ENCODE measurements at places on chromosomes 12 and 14.

DNA sequence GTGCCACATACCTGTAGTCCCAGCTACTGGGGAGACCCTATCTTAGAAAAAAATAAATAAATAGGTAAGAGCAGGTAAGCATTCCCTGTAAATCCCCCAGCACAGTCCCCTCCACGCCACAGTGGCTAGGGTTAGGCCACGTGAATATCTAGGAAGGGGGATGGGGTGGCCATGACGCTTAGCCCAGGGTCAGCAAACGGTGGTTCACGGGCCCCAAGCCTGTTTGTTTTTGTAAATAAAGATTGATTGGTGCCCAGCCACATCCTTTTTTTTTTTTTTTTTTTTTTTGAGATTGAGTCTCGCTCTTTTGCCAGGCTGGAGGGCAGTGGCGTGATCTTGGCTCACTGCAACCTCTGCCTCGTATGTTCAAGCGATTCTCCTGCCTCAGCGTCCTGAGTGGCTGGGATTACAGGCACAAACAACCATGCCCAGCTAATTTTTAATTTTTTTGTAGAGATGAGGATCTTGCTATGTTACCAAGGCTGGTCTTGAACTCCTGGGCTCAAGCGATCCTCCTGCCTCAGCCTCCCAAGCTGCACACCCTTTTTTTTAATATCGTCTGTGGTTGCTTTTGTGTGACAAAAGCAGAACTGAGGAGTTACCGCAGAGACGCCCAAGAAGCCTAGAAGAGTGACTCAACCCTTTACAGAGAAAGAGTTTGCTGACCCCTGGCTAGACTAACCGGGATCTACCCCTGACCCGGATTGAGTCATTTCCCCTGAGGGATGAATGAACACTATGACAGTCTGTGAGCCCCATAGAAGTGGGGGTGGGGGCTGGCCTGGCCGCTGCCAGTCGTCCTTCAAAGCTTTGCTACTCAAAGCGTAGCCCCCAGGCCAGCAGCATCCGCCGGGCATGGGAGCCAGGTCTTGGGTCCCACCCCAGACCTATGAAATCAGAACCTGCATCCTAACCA lies 113.7 kb upstream of the NCOR2 start:
- peak; percentile 9 for DNase-seq

GRCh38 chr12:28265435-28266042 lies 75.3 kb downstream of the CCDC91 start:
- DNase-seq: no peak

GRCh38 chr14:102481791-102482238 lies 27.8 kb downstream of the ANKRD9 start:
- DNase-seq: no peak

- DNase-seq: no peak
Measured at GRCh38 chr12:34376133-34376799, 354.0 kb downstream of the ALG10 start.

GRCh38 chr12:131454418-131455217 lies 256.3 kb upstream of the SFSWAP start:
- DNase-seq: peak; percentile 32

GRCh38 chr12:10563966-10564365 lies 49.4 kb downstream of the MAGOHB start:
- DNase-seq: no peak

DNA sequence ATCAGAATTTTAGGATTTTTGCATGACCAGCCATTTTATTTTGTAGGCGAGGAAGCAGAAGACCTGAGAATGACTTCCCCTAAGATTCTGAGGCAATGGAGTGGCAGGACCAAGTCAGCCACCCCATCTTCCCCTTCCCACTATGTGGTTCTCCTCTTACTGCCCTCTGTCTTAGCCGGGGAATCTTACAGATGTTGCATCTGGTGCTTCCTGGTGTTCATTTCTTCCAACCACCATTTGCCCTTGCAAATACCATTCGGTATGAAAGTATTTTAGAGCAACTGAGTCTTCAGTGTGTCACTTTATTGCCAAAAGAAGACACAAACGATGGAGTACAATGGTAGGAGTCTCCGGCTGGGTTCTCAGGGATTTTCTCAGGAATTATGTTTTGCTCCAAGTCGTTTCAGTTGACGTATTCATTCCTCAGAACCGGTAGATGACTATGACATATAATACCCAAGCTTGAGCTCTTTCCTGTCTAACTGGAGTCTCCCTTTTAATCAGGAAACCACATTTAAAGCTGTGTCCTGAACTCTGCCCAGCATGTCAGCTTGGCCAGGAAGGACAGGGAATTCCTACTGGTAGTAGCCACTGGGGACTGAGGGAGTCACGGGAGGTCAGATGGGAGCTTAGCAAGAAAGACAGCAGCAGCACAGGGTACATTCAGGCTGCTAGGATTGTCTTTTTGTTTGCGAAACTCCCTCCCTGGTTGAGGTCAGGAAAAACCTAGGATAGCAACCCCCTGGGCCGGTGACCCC lies 87.0 kb downstream of the SAMD4A start:
- DNase-seq: no peak

- no peak for DNase-seq
Measured at GRCh38 chr14:59301354-59301753, 112.9 kb downstream of the DAAM1 start.

- peak; percentile 60 for DNase-seq
Measured at GRCh38 chr12:67268335-67268895, 743 bp upstream of the CAND1 start.

DNA sequence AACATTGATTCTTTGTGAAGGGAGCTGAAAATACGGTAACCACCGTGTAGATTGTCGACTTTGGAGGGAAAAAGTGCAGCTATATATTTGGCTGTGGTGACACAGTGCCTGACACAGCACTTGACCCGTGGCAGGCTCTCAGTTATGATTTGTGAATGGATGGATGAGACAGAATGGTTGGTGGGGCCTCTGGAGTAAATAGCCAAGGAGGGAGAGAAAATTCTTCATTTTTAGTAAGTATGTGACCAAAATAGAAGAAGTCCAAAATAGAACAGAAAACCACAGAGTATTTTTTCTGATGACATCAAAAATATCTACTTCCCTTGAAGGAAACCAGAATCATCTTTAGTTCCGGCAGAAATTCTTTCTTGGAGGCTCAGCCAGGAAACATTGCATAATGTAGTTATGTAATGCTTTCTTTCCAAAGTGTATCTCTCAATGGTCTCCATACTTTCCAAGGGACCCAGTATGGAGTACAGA lies 82.0 kb upstream of the WSCD2 start:
- no peak for DNase-seq
